ENCODE measurements at places on chromosomes 11 and 22.

DNA sequence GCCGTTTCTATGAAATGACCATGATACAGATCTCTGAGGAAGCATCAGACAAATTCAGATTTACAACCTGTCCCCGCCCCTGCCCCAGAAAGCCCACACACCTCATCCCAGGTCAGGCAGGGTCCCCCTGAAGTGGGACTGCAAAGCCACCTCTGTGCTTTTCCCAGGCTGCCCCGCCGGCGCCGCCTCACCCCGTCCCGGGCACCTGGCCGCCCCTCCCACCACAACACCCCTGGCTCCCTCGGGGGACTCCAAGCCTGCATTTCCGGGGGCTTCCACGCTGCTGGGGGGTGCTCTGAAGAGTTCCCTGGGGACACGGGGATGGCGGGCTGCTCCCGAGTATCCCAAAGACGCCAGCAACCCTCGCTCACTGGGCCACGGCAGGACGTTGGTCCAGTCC is 23.2 kb downstream of the DRD4 start:
- DNase-seq, result no peak

DNA sequence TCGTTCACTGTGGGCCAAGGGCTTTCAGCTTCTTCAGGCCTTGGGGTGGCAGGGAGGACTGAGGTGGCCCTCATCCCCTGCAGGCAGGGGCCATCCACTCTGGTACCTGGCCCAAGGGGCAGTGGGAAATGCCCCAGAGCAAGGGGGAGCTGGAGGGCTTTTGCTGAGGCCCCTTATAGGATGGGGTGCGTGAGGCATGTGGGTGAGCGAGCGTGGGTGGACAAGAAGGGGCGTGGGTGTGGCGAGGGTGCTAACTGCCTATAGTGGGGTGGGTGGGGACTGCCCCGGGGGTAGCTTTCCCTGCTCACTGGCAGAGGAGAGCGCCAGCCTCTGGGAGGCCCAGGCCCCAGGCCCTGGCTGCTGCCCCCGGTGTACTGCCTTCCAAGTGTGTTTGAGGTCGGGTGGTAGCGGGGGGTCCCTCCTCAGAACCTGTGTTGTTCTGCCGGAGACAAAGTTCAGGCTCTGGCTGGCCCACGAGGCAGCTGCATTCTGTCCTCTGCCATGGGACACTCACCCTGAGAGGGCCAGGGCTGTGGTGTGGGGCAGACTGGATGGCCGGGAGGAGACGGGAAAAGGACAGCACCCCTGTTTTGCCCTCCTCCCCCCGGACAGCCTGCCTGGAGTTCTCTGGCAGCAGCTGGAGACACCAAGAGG is 3.4 kb downstream of the FLRT1 start:
- no peak for DNase-seq

GRCh38 chr22:48828688-48829087 is 999.0 kb downstream of the BRD1 start:
- no peak for DNase-seq

- no peak for DNase-seq
These were observed 38.9 kb downstream of the FZD4 start for GRCh38 chr11:86916330-86916729.

GRCh38 chr22:44276706-44277356 is 35.9 kb downstream of the SHISAL1 start:
- no peak for DNase-seq

DNA sequence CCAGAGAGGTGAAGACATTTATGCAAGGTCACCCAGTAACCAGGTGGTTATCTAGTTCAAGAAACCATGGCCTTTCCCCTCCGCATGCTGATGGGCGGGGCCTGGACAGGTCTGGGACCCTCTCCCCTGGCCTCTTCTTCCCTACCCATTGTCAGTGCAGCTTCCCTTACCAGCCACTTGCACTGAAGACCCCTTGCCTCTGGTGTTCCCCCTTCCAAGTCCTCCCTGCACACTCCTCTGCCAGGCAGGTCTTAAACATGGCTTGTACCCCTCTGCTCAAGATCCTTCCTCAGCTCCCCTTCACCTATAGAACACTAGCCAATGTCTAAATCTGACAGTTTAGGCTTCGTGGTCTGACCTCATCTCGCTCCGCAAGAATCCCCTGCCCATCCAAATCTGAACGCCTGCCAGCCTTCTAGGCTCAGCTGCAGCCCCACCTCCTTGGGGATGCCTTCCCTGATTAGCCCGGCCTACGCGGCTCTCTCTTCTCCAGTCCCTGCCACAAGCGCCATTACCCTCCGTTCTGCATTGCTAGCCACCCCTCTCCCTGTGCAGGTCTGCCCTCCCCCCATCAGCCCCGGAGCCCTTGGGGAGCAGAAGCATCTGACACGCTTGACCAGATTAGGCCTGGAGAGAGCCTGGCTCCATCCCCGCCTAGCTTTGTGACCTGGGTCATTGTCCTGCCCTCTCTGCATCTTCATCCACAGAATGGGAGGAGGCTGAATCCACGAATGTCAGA is 213.8 kb downstream of the DSCAML1 start:
- DNase-seq, result no peak

DNA sequence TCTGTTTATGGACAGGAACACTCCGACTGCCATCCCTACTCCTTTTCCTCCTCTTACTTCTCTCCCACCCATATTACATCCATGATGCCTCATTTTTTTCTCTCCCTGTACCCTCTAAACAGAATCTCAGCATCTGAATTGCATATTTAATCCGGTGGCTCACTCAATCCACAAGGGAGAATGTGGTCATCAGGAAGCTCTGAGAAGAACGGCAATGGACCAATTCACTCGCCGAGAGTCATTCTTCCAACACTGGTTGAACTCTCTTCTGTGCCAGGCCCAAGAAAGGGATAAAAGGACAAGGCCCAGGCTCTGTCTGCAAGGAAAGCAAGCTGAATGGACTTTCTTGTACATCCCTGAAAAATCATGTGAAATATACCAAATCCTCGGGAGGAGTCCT is 15.9 kb downstream of the MAP6 start:
- DNase-seq, result no peak

GRCh38 chr11:73623686-73624085 is 22.7 kb upstream of the PLEKHB1 start:
- no peak for DNase-seq

GRCh38 chr11:40281052-40281580 is 1178.3 kb downstream of the LRRC4C start:
- no peak for DNase-seq

DNA sequence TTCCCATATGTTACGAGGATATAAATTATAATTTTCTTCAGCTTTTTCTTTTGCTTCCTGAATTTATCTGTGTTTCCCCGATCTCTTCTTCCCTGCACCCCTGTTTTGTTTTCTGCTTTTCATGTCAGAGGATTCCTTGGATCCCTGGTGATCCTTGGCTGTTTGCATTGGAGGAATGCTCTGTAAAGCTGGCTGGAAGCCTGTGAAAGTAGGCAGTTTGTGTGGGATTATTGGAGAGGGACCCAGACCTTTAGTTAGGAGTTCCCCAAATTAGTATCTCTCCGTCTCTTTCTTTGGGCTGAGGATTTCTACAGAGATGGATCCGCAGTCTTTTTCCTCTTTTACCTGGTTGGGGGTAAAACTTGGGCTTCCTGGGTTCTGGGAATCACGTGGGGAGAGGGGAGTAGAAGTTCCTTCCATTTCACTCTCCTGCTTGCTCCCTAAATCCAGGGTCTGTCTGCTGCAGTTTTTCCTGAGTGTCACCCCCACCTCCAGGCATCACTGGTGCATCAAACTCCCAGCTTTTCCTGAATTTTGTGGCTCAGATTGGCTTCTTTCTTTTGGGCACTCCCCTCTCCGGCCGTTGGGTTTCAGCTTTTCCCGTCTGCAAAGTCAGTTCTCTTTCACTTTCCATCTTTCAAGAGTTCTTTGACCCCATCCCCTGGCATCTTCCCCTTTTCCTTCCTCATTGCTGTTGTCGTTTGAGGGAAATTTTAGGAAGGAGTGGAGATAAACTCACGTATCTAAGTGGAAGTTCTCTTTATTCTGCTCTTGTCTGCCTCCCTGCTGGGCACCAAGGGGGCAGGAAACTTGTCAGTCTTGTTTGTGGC is 79.1 kb upstream of the ALX4 start:
- no peak for DNase-seq

GRCh38 chr11:67288452-67289225 is 464 bp upstream of the ANKRD13D start:
- DNase-seq, result peak; percentile 94

GRCh38 chr11:6419009-6419631 is at the start of gene APBB1:
APBB1 (minus strand) TSS chr11:6419094; CDS start chr11:6411347, 7,747 bp downstream.
- peak; percentile 80 for DNase-seq

DNA sequence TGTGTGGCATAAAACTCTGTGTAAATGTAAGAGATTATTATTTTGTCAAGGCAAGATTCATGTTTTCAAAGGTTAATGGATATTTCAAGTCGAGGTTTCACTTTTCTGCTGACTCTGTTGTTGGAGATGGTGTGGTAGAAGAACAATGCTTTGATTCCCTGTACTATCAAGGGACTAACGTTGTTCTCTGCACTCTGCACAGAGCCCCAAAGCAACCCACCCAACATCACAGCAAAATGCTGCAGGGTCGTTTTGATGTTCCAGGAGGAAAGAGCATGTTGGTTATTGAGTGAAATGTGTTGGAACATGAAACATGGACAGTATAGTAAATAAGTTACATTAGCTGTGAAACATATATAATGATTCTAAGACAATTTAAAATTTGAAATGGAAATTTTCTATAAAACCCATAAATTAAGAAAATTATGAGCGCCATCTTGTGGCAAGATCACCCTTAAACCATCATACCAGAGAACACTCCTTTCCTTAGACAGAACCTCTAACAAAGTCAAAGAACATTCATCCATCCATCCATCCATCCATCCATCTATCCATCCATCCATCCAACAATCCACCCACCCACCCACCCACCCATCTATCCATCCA is 164.4 kb upstream of the ZBED5 start:
- no peak for DNase-seq

GRCh38 chr22:17997456-17997855 is 26.9 kb downstream of the MICAL3 start:
- no peak for DNase-seq

GRCh38 chr11:126628790-126629621 is 273.5 kb downstream of the ST3GAL4 start:
- DNase-seq, result no peak

GRCh38 chr22:26718905-26719304 is 61.5 kb downstream of the MIAT start:
- no peak for DNase-seq

DNA sequence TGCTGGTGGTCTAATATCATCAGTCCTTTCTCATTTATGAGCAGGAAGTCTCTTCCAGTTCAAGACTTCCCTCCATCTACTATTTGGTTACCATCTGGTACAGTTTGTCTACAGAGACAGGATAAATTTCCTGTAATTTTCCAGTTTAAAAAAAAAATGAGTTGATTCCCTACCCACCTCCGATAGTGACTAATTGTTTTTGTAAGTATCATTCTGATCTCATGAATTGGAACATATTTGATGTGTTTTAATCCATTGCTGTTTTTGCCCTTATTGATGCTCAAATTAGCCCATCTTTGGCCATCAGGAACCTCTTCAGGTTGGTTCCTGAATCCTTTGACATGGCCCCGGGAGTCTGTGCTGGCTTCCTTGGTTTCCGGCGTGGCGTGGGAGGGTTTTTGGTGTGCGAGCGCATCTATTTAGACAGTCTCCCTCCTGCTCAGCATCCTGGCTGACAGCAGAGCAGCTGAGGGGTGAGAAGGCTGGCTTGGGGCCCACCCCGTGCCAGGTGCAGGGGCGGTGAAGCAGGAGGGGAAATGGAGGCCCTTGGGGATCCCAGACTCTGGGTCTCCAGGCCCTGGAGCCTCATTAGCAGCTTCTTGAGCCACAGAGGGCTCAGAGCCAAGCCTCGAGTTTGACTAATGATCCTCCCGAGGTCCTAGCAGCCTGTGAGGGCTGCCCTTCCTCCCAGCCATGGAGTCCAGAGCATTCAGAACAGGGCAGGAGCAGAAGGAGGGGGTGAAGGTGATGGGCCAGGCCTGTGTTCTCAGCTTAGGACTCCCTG is 6.8 kb downstream of the OMP start:
- no peak for DNase-seq
